ENCODE measurements at places on chromosomes 4 and X.

DNA sequence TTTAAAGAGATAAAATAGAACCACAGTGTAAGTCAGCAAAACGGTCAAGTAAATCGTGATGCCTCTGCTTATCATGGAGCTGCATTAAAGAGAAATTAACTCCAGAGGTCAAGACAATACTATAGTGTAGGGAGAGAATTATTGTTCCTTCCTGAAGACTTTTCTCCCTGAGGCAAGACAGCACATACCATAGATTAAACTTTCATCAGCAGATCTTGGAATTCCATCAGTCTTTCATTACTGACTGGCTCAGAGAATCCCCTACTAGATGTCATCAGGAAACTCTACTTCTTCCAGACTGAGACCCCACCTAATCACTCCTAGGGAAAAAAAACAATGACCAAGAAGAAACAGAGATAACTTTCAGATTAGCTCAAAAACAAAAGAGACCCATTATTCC, 131.3 kb downstream of the NSUN7 start:
- no peak for DNase-seq

GRCh38 chrX:118346258-118347094, 570 bp downstream of the WDR44 start:
- DNase-seq, result peak; percentile 48

- no peak for DNase-seq
These were observed 181.6 kb downstream of the UGT8 start for GRCh38 chr4:114780205-114780604.

DNA sequence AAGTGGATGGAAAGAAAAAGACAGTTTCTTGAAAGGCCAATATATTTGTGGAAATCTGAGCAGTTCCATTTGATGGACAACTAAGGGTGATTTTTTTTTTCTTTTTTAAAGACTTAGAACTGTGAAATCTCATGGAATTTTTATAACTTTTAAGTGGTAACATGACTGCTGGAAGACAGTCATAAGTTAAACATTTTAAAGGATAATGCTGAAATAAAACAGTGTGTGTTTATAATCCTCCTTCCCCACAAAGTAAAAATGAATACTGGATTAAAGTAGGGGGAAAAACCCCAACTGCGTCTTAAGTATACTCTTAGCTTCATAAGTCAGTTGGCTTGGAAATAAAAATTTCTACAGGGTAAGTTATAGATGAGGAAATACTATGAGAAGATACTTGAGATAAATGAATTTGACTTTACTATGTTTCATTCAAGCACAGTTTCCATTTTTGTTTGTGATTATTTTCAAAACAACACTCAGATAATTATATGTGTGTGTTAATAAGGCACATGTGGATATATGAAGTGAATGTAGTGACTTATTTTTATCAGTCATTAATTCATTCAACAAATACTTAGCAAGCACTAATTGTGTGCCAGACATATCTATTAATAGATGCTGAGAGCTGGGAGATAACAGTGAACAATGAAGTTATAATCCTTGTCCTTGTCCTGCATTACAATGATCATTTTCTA, 129.2 kb upstream of the ETNPPL start:
- DNase-seq, result no peak

DNA sequence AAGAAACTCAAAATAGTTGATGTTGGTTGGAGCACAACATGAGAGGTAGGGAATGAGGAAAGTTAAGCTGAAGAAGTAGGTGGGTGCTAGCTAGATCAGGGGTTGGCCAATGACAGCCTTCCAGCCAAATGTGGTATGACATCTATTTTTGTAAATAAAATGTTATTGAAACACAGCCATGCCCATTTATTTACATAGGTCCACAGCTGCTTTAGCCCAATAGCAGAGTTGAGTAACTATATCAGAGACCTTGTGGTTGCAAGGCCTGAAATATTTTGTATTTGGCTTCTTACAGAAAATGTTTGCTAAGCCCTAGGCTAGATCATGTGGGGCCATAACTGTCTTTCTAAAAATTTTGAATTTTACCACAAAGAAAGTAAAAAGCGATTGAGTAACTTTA, 234.9 kb upstream of the CTSO start:
- no peak for DNase-seq

DNA sequence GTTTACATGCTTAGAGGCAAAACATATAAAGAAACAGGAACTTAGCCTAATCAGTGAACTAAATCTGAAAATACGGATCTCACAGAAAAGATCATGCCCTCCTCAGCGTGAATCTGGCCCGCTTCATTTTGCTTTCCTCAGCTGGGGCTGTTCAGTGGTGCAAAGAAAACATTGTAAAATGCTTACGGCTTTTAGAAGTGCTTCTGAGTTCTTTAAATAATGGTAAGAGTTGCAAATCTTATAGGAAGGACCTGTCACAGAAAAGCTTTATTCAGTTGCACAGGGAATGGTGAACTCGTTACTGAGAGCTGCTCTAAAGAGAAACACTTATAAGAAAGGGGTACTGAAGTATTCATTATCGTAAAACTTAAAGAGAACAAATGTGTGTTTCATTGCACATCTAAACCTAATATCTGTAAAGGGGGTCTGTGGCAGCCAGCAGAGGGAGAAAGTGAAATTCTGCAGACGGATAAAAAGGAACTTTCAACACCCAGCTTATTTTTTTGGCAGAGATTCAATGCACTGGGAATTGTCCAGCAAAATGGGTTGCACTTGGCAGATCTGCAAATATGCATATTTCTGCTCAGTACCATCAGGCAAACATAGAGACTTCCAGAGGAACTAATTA, 139.2 kb upstream of the ANK2 start:
- DNase-seq, result no peak

DNA sequence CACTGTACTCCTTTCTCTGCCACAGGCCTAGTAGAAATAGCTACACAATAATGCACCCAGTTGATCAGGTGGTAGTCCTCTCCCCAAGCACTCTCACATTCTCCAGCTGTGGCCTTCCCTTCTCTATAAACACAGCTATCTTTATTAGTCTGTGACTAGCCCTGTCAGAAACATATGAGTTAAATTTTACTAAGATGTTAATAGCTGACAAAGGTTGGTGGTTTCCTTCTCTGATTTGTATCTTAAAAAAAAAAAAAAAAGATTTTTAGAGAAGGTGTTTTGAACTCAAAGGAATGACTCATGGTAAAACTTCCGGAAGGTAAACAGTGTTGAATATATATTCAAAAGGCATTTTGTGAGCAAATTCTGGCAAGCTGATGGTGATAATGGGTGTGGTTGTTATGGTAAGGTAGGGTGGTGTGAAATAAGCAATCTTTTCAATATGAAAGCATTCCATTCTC, 327.4 kb downstream of the PPP3CA start:
- DNase-seq, result peak; percentile 40

- DNase-seq, result no peak
These were observed 1989.8 kb upstream of the TENM3 start for GRCh38 chr4:180253419-180253818.

DNA sequence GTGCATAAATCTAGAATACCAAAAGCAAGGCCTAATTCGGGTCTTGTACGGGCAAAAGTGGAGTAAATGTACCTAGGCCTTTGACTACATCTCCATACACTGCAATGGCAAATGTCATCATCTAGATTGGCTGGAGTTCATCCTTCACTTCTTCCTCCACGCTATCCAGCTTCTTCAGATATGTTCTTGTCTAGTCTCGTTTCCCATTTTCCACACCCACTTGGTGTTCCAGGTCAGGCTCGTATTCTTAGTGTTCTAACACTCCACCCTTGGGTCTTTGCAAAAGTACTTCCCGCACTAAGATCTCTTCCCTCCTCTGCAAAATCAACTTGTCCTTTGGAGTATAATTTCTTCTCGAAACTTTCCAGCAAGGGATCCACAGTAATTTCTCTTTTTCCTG, 1.4 kb downstream of the COQ2 start:
- no peak for DNase-seq

DNA sequence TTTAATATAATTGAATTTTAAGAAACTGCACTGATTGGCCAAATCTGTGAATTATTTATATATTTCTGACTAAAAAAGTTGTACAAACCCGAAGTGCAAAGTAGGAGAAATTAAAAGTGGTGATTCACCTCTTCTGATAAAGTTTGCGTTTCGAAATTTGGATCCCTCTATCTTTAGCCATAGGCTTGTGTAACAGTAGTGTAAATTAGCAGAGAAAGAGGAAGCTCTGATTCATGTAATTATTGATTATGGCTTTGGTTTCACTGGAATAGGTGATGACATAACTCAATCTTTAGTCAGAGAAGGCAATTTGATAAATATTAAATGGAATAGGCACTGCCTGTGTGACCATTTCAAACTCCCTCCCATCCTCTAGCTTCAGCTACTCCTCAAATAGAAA, 717.8 kb upstream of the PCDH7 start:
- no peak for DNase-seq

DNA sequence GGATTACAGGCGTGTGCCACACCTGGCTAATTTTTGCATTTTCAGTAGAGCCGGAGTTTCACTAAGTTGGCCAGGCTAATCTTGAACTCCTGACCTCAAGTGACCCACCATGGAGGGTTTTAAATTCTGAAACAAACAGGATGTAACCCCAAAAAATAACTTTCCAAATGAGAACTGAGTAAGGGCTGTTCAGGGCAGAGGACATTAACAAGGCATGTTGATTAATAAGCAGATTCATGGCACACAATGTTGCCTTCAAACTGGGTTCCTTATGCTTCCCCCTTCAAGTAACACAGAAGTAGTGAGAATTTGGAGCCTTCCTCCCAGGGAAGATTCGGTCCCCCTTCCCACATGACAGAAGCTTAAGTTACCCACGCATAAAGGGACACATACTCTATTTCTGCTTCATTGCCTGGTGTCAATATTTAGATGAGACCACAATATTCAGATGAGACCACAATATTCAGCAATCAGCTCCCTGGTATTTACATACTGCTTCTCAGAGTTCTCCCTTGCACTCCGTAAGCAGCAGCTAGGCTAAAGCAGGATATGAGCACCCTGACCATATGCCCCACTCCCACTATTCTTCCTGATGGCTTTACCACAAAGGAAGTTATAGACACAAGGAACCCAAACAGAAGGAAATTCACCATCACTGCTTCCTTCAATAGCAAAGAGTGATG, 21.4 kb downstream of the GRSF1 start:
- no peak for DNase-seq

DNA sequence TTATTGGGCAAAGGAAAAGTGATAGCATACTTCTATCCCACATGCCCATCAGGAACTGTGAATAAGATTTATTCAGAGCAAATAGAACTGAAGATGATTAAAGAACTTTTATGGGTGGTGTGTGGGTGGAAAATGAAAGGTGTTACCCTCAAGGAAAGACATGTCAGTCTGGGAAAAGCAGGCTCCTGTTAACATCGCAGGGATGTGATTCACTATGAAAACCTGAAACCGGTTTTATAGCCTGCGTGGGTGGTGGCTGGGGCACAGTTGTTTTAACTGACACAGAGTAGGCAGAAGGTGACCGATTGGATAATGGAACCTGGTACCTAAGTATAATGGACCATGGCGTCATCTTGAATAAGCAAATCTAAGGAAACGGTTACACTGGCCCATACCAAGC, 61.3 kb upstream of the CASK start:
- no peak for DNase-seq

- DNase-seq, result no peak
These were observed at the start of gene ASB12 for GRCh38 chrX:64230123-64230970. ASB12 (minus strand) TSS chrX:64230607; CDS start chrX:64225650, 4,957 bp downstream.

- DNase-seq, result no peak
These were observed 2.6 kb downstream of the PRDM8 start for GRCh38 chr4:80199947-80200346.

- no peak for DNase-seq
These were observed 55.7 kb downstream of the BTC start for GRCh38 chr4:74738464-74739143.

GRCh38 chr4:41155194-41155830, 59.0 kb downstream of the APBB2 start:
- no peak for DNase-seq

DNA sequence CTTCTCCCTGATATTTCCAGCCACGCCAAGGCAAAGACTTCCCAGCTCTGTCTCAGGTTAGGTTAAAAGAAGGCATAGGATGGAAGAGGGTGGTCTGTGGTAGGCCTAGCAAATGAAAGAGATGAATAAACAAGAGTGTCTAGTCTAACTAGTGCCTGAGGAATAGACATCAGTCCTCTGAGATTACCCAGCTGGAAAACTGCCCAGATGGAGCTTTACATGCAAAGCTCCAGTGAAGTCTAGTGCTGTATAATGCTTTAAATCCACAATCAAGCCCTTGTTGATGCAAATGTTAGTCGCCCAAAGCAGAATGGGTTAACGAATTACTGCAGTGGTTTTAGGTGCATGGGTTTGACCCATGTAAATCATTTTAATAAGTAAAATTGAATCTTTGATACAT, 24.8 kb upstream of the GUCY1B1 start:
- no peak for DNase-seq

DNA sequence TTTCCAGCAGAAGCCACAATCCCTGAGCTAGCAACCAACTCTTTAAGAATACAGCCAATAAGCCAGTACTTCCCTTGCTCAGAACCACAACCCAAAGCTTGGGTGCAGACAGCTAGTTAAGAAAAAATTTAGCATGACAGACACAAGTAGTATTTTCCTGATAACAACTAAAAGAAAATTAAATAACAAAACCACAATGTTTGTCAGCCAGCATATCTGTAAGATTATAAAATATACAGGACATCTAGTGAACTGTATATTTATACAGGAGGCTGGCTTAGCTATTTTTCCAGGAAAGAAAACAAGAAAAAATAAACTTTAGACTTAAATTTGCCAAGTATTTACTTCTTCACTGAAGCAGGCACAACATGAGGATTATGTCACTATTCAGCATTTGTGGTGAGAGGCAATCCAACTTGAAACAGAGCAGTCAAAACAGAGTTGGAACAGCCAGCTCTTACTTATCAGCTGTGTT, 6.6 kb downstream of the PF4V1 start:
- DNase-seq, result no peak

- no peak for DNase-seq
These were observed 23.9 kb downstream of the ZFYVE28 start for GRCh38 chr4:2394528-2394927.

DNA sequence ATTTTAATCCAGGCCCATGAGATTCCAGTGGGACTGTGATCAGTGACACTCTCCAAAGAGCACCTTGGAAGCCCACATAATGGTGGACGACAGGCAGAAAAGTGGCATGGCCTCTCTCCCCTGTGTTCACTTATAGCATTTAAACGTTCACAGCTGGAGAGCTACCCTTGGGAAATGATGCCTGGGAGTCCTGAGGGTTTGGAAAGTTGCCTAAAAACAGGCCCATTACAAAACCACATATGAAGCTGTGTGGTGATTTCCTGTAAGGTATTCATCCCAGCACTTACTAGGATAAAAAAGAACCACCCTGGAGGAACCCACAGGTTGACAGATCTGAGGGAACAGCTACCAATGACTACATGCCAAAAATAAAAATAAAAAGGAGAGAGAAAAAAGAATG, 193.2 kb downstream of the RASL11B start:
- no peak for DNase-seq
